ENCODE measurements at places on chromosomes 11 and 22. TPM values are rescaled to one million over a fixed set of nuclear protein-coding genes. Genes with fewer than 3 reads are reported as not detected.

GRCh38 chr11:123939317-123939716 lies at the start of gene OR4D5:
TSS of gene OR4D5 (plus strand) at chr11:123939617. CDS start at chr11:123939617, 0 bp downstream.
- H3K4me1 ChIP-seq = no peaks in the 10 kb centered on the region
- H3K36me3 ChIP-seq = no peaks in the 10 kb centered on the region
- no peak within 1 kb of the TSS for H3K4me3 ChIP-seq
- H3K27ac ChIP-seq = no peak within 1 kb of the TSS

DNA sequence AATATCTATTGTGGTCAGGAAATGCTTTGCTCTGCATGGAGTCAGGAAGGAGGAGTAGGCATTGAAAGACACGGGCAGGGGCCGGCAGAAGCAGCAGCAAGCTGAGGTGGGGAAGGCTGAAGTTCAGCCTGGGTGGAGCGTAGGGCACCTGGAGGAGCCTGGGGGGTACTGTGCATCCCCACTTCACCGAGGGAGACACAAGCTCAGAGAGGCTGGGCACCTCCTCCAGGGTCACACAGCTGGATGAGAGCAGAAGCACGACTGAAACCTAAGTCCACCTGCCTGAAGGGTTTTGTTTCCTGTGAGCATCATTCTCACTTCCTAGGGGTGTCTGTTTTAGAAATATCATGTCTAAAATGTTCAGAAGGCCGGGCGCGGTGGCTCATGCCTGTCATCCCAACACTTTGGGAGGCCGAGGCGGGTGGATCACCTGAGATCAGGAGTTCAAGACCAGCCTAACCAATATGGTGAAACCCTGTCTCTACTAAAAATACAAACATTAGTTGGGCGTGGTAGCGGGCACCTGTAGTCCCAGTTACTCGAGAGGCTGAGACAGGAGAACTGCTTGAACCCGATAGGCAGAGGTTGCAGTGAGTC lies 138.3 kb downstream of the MPPED1 start:
- no peaks in the 10 kb centered on the region for H3K4me1 ChIP-seq
- no peaks in the 10 kb centered on the region for H3K36me3 ChIP-seq
- DNase-seq = no peak
- no peak overlapping the region for H3K27ac ChIP-seq

DNA sequence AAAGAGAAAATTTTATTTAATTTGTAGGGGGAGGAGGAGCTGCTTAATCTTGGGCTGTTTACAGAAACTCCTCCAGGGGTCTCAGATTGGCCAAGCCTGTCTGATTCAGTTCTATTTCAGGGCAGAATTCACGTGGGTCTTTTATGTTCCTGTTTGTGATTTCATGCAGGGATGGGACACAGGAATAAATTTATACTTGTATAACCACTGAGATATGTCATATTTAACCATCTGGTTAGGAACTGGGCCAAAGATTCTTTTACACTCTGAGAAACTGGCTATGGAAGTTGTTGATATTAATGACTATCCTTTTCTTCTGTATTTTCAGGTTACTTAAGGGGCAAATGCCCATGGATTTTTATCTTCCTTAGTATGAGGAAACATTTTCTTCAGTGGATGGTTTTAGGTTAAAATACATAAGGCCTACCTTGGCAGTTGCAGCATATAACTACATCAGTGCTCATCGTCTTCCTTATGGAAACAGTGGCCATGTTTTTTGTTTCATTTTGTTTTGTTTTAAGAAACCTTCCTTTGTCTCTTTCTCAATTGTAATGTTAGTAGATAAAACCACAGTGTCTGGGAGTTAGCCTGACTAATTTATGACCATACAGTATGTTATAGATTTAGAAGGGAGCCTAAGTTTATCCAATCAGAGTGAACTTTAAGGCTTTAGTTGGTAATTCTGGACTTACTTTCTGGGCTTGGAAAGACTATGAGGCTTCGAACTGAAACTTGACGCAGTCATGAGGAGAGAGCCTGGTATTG lies 132.4 kb upstream of the ANO3 start:
- DNase-seq = no peak
- no peak overlapping the region for H3K27ac ChIP-seq
- H3K27me3 ChIP-seq = no peaks in the 10 kb centered on the region
- no peaks in the 10 kb centered on the region for H3K4me1 ChIP-seq

DNA sequence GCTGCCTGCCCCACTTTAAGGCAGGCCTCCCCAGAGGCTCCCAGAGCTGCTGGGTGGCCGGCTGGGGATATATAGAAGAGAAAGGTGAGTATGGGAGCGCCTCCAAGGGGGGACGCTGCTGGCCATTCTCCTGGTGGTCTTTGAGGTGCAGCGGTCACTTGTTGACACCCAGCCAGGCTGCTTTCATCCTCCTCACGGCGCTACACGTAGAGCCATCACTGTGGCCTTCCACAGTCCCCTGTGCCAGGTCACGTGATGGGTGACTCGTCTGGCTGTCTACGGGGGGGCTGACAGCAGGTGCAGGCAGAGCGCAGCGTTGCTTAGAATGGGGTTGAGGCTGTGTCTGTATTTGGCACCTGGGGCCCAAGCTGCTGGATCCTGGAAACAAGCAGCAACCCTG lies 1.9 kb downstream of the ACR start:
- H3K4me3 ChIP-seq = no peak overlapping the region
- no peaks in the 10 kb centered on the region for H3K36me3 ChIP-seq
- no peaks in the 10 kb centered on the region for H3K4me1 ChIP-seq
- no peak overlapping the region for H3K27ac ChIP-seq
- DNase-seq = no peak

DNA sequence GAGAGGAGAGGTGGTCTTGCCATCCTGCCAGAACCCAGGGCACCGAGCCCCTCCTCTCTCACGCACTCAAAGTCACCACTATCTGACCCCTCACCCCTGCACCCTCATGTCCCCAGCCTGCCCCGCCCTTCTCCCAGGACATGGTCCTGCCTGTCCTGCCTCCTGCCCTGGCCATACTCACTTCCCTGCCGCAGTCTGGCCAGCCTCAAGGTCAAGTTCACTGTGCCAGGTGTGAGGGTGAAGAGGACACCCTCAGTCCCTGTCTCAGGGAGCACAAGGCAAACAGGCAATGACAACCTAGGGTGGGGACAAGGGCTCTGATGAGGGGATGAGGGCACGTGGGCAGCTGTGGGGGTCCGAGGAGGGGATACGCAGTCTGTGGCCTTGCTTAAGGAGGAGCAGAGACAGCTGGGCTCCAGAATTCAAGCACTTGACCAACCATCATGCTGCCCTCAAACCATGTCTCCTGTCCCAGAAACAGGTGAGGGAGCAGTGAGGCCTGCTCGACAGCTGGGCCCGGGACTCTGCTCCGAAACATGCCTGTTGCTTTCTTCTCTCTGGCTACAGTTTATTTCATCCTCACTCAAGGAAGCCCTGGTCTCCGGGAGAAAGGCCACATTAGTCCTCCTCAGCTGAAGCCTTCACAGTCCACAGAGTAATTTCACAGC lies 36.6 kb downstream of the PDGFB start:
- no peak for DNase-seq
- H3K27me3 ChIP-seq = no peaks in the 10 kb centered on the region
- H3K27ac ChIP-seq = no peak overlapping the region
- peaks cover 9% of the 10 kb centered on the region for H3K4me1 ChIP-seq
- no peaks in the 10 kb centered on the region for H3K36me3 ChIP-seq

GRCh38 chr11:124747406-124748099 lies 4.5 kb downstream of the VSIG2 start:
- no peak for DNase-seq
- H3K4me1 ChIP-seq = peaks cover 24% of the 10 kb centered on the region
- no peaks in the 10 kb centered on the region for H3K36me3 ChIP-seq
- peak overlapping the region; percentile 59 for H3K4me3 ChIP-seq
- peak overlapping the region; percentile 83 for H3K27ac ChIP-seq

GRCh38 chr11:110527146-110527545 lies 97.4 kb downstream of the FDX1 start:
- no peak overlapping the region for H3K4me3 ChIP-seq
- no peak for DNase-seq

GRCh38 chr11:98630736-98631135 lies 390.0 kb upstream of the CNTN5 start:
- no peak overlapping the region for H3K27ac ChIP-seq
- H3K4me3 ChIP-seq = no peak overlapping the region
- H3K36me3 ChIP-seq = no peaks in the 10 kb centered on the region
- no peaks in the 10 kb centered on the region for H3K27me3 ChIP-seq

DNA sequence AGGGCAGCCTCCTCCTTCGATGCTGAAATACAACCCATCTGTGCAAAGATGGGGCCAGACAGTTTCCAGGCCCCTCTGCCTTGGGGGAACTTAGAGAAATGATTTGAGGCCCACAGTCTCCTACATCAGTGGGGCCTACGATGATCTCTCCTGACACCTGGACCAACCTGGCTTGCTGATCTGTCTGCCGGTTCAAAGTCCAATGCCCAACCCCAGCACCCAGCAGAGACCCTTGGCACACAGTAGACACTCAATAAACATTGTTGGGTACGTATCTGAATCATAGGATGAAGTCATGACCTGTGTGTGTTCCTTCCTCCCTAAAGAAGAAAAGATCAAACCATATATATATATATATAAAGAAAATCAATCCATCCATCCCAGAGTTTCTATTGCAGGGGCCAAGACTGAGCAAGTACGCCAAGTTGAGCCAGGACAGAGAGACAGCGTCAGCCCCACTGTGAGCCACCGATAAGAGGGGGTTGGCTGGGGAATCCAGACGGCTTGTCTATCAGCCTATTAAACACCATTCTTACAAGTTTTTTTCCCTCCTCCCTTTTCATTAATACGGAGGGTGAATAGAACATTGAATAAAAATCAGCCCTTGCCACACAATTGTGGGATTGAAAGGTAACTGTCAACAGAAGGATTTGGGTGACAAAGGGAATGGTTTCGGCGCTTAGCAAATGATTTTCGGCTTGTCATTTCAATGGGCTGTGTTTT lies 244.1 kb downstream of the MN1 start:
- no peaks in the 10 kb centered on the region for H3K36me3 ChIP-seq
- H3K4me1 ChIP-seq = no peaks in the 10 kb centered on the region
- H3K4me3 ChIP-seq = no peak overlapping the region
- no peak overlapping the region for H3K27ac ChIP-seq
- no peaks in the 10 kb centered on the region for H3K27me3 ChIP-seq

Gene JAM3
- 11.9 TPM for total RNA-seq

Gene OR56A1
- total RNA-seq = not detected

Data from esophagus squamous epithelium (tissue), 5 donors.